Foreskin keratinocyte (primary cell): ENCODE measurements at places on chromosomes 16 and 17. TPM values are rescaled to one million over a fixed set of nuclear protein-coding genes. Genes with fewer than 3 reads are reported as not detected.

GRCh38 chr16:62741692-62742091 lies 705.5 kb upstream of the CDH8 start:
- no peak for DNase-seq

- no peak for DNase-seq
Observed at GRCh38 chr16:12079412-12079965, 103.0 kb downstream of the SNX29 start.

- DNase-seq: no peak
Observed at GRCh38 chr16:11794996-11795886, 1.8 kb downstream of the ZC3H7A start.

DNA sequence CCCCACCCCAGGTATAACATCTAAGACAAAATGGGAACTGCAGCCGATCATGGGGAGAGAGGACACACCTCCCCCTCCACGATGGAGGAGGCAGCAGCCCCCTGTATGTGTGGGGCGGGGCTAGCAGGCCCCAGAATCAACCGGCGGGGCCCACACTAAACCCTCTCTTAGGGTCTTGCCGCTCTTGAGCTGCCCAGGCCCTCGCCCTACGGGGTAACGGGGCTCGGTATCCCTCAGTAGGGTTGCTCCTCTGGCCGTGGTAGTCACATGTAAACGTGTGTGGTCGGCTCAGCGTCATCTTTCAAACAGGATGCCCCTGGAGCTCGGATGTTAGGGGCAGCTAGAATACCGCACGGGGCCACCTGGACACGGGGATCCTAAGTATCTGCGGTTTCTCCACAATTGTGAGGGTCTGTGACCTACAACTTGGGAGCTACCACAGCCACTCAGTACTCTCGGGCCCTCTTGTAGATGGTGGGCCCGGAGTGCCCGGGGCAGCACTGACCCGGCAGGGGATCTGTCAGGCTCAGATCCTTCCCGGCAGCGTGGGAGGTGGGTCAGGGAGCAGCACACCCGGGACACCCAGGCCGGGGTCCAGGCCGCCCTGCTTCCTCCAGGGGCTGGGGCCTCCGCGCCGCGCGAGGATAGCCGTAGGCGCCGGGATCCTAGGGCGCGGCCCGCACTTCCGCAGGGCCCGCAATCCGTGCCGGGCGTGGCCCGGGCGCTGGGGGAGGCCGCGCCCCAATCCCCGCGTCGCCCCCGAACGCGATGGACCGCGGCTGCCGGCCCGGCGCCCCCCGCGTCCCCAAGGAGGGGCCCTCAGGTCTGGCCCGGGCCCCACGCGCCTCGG lies 781 bp downstream of the ARHGDIA start:
- DNase-seq: peak; percentile 48

KRTAP1-1 gene
- total RNA-seq: not detected in 2 replicates

GUCY2D gene
- total RNA-seq: 0.49 TPM in 1 of 2 replicates, not detected in the other
